Erythroblast (primary cell): ENCODE measurements at places on chromosomes 6 and 20.
A peak's percentile ranks its signal among the peaks of the same experiment; 100 is the strongest.

GRCh38 chr20:1741309-1742048 lies 83.9 kb upstream of the SIRPG start:
- DNase-seq, result no peak

- no peak for DNase-seq
Observed at GRCh38 chr6:129393654-129394053, 316.3 kb downstream of the ARHGAP18 start.

DNA sequence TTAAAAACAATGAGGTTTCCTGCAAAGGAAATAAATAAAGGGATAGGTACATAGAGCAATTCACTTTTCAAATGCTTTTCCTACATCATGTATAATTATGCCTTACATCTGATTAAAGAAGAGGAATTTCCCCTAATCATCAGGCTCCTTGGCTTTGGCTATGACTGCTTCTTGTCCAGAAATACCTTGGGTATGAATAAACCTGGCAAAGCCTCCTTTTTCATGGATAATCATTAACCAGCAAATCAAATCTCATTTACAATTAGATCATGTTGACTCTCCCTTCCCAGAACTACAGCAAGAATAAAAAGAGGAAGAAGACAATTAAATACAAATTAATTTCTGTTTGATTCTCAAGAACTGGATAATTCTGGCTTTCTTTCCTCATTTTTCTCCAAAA lies 58.0 kb upstream of the CD2AP start:
- no peak for DNase-seq

DNA sequence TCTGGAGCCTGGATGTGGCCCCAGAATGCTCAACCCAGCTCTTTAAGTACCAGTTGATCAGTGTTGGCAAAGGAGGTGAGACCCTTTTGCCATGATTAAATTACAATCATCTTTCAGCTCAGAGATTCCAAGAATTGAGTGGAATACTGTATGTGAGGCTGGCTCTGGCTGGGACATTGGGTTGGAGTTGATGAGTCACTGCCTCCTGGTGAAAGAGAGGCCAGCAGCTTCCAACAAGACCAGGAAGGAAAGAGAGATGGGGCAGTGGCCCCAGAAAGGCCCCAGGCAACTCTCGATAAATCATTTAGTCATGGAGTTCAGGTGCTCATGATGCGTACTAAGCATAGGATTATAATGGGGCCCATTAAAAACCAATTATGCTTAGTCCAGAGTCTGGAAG lies 2.1 kb downstream of the TGM6 start:
- no peak for DNase-seq

- DNase-seq, result no peak
Observed at GRCh38 chr20:4813863-4814695, 92.4 kb downstream of the PRND start.

- DNase-seq, result no peak
Observed at GRCh38 chr20:59469267-59470252, 134.8 kb upstream of the PHACTR3 start.

GRCh38 chr6:49766762-49767161 lies 20.3 kb downstream of the PGK2 start:
- no peak for DNase-seq

- DNase-seq, result no peak
Observed at GRCh38 chr6:114247101-114247500, 95.7 kb downstream of the HS3ST5 start.

DNA sequence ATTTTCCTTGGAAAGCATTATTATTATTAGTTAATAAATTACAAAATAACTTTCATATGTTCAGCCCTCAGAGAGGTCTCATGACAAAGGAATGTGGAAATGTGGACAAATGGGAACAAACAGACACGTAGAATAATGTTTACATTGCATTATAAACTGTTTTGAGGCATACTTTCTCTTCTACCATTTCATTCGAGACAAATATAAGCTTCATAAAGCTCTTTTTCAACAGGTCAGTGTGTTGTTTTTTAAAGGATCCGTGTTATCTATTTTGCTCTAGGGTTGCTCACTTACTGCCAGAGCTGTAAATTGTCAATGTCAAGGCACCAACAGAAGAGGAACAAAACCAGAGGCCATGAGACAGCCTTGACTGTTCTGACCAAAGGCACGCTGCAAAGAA lies 256.8 kb downstream of the PHACTR1 start:
- no peak for DNase-seq

- DNase-seq, result no peak
Observed at GRCh38 chr6:733431-734219, 40.7 kb upstream of the EXOC2 start.

GRCh38 chr20:46400253-46400652 lies 6.2 kb downstream of the ELMO2 start:
- DNase-seq, result no peak

- no peak for DNase-seq
Observed at GRCh38 chr20:59831024-59831915, 102.2 kb downstream of the SYCP2 start.

- no peak for DNase-seq
Observed at GRCh38 chr6:141877275-141877983, 255.3 kb upstream of the GJE1 start.

GRCh38 chr6:158808941-158809678 lies 10.1 kb downstream of the EZR start:
- no peak for DNase-seq

DNA sequence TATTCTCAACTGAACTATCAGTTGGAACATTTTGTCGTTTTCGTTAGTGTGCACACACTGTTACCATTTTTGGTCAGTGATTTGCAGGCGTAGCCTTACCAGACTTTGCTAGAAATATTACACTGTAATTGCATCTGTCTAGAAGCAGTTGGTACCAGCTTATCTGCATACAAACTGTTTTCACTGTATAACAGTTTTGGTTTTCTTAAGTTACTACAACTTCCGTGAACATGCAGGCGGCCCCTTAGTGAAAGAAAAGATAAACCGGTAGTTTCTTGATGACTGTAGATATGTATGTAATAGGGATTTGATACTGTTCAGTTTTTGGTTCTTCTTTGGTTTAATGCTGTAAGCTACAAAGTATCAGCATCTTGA lies 1.3 kb downstream of the DSTN start:
- DNase-seq, result peak; percentile 55

DNA sequence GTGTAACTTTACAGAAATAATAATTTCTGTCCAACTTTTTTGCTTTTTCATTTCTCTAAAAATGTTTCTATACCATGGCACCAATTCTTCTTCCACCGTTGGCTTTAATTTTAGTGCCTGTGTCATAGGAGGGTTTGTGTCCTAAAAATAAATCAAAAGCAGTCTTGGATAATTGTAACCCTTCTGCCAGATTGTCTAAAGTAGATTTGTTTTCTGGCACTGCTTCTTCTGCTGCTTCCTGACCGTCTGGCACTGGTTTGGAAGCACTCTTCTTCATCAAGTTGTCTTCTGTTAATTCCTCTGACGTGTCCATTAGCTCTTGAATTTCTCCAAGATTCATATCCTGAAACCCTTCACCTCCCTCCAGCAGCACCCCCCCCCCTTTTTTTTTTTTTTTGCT lies 33.1 kb downstream of the SCAF8 start:
- DNase-seq, result no peak

- DNase-seq, result no peak
Observed at GRCh38 chr6:43277306-43277642, 20.8 kb upstream of the SLC22A7 start.

- no peak for DNase-seq
Observed at GRCh38 chr20:20085812-20086211, 33.5 kb downstream of the CFAP61 start.

GRCh38 chr6:114355300-114355699 lies 12.5 kb upstream of the HS3ST5 start:
- no peak for DNase-seq

GRCh38 chr6:150848400-150848799 lies 17.1 kb upstream of the MTHFD1L start:
- DNase-seq, result no peak

GRCh38 chr6:107616775-107617174 lies 126.9 kb downstream of the SOBP start:
- no peak for DNase-seq

GRCh38 chr6:37897818-37898515 lies 78.4 kb downstream of the ZFAND3 start:
- peak; percentile 65 for DNase-seq
